ENCODE measurements at places on chromosomes 2 and 18.

GRCh38 chr2:28644760-28645159, 106.9 kb upstream of the PPP1CB start:
- H3K36me3 ChIP-seq, result no peaks in the 10 kb centered on the region
- H3K4me3 ChIP-seq, result no peak overlapping the region
- H3K4me1 ChIP-seq, result peaks cover 16% of the 10 kb centered on the region
- DNase-seq, result no peak
- H3K27ac ChIP-seq, result no peak overlapping the region

GRCh38 chr2:39483534-39483933, 46.4 kb upstream of the MAP4K3 start:
- no peak overlapping the region for H3K4me3 ChIP-seq
- H3K27ac ChIP-seq, result no peak overlapping the region
- H3K4me1 ChIP-seq, result peaks cover 3% of the 10 kb centered on the region
- peaks cover 27% of the 10 kb centered on the region for H3K27me3 ChIP-seq
- no peaks in the 10 kb centered on the region for H3K36me3 ChIP-seq
- DNase-seq, result no peak

- no peaks in the 10 kb centered on the region for H3K4me1 ChIP-seq
- peaks cover 18% of the 10 kb centered on the region for H3K27me3 ChIP-seq
- no peak overlapping the region for H3K4me3 ChIP-seq
- no peaks in the 10 kb centered on the region for H3K36me3 ChIP-seq
- no peak for DNase-seq
Observed at GRCh38 chr18:49699303-49699702, 114.0 kb downstream of the ACAA2 start.

DNA sequence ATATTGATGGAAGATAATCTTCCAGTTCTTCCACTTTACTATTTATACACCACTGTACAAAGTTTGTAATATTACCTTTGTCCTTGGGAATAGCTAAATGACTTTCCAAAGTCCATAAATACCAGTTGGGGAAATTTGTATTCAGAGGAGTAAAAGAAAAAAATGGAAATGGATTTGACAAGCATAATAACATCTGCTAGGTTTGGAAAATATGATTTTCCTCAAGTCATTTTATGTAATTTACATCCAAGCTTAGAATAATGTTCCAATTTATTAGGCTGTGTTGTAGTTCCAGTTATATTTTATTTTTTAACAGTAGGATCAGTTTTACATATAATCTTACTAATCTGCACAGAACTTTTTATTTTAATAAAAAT, 563.0 kb upstream of the PKDCC start:
- H3K36me3 ChIP-seq, result no peaks in the 10 kb centered on the region
- H3K27me3 ChIP-seq, result no peaks in the 10 kb centered on the region
- no peak overlapping the region for H3K27ac ChIP-seq
- no peaks in the 10 kb centered on the region for H3K4me1 ChIP-seq
- no peak overlapping the region for H3K4me3 ChIP-seq
- no peak for DNase-seq

DNA sequence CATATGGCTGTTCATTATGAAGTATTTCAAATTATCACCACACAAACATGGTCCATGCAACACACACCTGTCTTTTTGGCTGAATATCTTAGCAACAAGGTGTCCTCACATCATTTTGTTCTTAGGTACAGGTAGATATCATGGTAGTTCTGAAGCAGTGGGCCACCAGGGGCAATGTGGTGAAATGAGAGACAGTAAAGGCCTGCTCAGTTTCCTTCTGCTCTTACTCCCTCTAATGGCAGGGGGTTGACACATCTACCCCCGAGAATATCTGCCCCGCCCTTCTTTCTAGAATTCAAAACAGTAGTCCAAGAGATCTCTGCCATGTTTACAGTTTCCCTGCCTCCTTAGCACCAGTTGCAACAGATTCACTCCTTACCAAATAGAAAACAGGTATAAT, 147.0 kb upstream of the KLHL14 start:
- no peak for DNase-seq
- H3K27me3 ChIP-seq, result no peaks in the 10 kb centered on the region
- H3K4me1 ChIP-seq, result no peaks in the 10 kb centered on the region
- H3K4me3 ChIP-seq, result no peak overlapping the region
- no peak overlapping the region for H3K27ac ChIP-seq
- no peaks in the 10 kb centered on the region for H3K36me3 ChIP-seq

DNA sequence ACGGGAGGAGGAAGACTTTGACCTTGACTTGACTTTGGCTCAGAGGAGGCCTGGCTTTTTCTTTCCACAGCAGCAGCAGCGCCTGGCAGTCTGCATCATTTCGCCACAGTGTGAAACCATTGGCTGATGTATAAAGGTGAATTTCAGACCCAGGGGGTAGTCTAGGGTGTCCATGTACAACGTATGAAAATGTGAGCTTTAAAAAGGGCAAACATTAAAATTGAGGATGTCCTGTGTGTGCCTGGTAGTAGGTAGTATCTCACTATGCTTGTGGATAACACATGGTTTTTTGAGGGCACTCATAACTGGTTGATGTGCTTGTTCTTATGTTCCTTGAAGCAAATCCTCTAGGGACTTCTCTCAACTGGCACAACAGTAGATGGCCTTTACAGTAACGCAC, 86.1 kb downstream of the LPIN1 start:
- H3K27ac ChIP-seq, result no peak overlapping the region
- peaks cover 59% of the 10 kb centered on the region for H3K27me3 ChIP-seq
- no peak overlapping the region for H3K4me3 ChIP-seq
- peaks cover 10% of the 10 kb centered on the region for H3K36me3 ChIP-seq
- DNase-seq, result no peak
- peaks cover 33% of the 10 kb centered on the region for H3K4me1 ChIP-seq

DNA sequence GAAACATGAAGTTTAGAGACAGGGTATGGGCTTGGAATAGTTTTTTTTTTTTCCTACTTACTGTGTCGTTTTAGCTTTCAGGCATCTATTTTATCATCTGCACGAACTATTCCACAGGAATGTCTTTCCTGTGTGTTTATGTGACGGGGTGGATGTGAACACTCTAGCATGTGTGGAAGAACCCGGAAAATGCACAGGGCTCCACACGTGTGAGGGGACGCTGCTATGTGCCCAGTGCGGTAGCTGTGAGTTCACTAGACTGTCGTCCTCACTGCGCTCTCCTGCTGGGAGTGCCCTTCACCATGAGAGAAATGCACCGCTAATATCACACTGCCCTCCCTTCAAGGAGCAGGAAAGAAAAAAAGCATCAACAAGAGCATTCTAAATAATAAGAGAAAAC, 250.8 kb upstream of the PXDN start:
- H3K27ac ChIP-seq, result no peak overlapping the region
- DNase-seq, result no peak
- H3K4me1 ChIP-seq, result peaks cover 25% of the 10 kb centered on the region
- H3K27me3 ChIP-seq, result peaks cover 46% of the 10 kb centered on the region
- no peaks in the 10 kb centered on the region for H3K36me3 ChIP-seq

DNA sequence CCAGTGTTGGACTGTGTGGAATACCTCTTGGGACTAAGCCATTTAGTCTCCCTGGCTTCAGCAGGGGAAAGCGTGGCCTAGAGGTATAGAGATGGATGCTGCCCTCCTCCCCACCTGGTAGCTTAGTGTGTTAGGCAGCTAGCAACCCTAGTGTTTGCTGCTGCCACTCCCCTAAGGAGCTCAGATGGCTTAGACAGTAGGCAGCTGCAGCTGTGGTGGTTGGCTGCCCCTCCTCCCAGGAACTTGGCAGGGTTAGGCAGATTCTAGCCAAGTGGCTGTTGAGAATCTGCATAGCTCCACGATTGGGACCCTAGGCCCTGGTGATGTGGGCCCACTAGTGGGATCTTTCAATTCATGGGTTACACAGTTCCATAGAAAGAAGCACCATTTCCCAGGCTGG, 550.4 kb upstream of the CHAC2 start:
- no peaks in the 10 kb centered on the region for H3K36me3 ChIP-seq
- no peak for DNase-seq
- no peaks in the 10 kb centered on the region for H3K4me1 ChIP-seq
- H3K27me3 ChIP-seq, result no peaks in the 10 kb centered on the region
- no peak overlapping the region for H3K4me3 ChIP-seq

GRCh38 chr2:75432761-75433361, 127.9 kb downstream of the EVA1A start:
- H3K27me3 ChIP-seq, result no peaks in the 10 kb centered on the region
- no peak overlapping the region for H3K4me3 ChIP-seq
- H3K36me3 ChIP-seq, result no peaks in the 10 kb centered on the region
- no peak for DNase-seq
- no peaks in the 10 kb centered on the region for H3K4me1 ChIP-seq
- H3K27ac ChIP-seq, result no peak overlapping the region

GRCh38 chr2:8217468-8218030, 464.3 kb upstream of the ID2 start:
- H3K27ac ChIP-seq, result no peak overlapping the region
- no peak for DNase-seq
- no peaks in the 10 kb centered on the region for H3K36me3 ChIP-seq
- no peaks in the 10 kb centered on the region for H3K27me3 ChIP-seq
- H3K4me1 ChIP-seq, result peaks cover 1% of the 10 kb centered on the region

DNA sequence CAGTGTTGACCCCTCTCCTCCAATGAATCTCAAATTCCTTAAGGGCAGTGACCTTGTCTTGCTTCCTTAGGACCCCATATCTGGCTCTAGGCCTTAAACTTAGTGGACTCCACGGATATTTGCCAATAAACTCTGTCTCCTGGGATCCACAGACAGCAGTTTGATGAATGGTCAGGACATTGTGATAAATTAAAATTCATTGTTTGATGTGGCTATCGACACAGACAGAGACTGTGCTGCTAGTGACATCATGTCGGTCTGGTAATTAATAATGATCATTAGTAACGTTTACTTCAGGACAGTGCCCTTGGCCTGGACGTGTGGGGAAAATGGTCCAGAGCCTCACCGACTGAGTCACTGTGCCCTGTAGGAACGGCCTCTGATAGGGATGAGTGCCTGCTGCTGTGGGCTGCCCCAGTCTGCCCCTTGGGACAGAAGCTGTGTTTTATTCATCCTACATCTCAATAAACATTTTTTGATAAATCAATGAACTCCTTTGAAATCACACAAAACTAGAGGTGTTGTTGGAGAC, 5.2 kb upstream of the SLC35F6 start:
- H3K27me3 ChIP-seq, result peaks cover 10% of the 10 kb centered on the region
- H3K4me3 ChIP-seq, result no peak overlapping the region
- DNase-seq, result no peak
- H3K4me1 ChIP-seq, result peaks cover 12% of the 10 kb centered on the region
- no peaks in the 10 kb centered on the region for H3K36me3 ChIP-seq

DNA sequence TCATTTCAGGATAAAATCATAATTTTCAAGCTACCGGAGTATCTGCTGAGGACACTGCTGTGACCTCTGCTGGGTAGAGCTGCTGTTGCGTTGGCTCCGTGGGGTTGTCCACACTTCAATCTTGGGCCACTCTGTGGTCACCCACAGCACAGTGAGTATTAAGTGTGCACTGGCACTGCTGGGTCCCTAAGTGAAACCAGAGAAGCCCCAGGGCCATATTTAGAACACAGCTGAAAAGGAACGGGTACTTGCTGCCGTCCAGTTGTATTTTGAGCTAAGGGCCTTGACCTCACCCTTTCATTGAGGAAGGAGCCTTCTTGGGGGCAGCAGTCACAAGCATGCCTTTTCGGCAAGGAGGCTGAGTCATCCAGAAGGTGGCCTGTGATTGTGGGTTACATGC, 10.1 kb downstream of the SLC9A4 start:
- H3K4me3 ChIP-seq, result no peak overlapping the region
- DNase-seq, result no peak
- no peaks in the 10 kb centered on the region for H3K4me1 ChIP-seq
- H3K27me3 ChIP-seq, result peaks cover 16% of the 10 kb centered on the region
- H3K36me3 ChIP-seq, result no peaks in the 10 kb centered on the region

- H3K4me3 ChIP-seq, result no peak overlapping the region
- no peaks in the 10 kb centered on the region for H3K27me3 ChIP-seq
- peaks cover 46% of the 10 kb centered on the region for H3K36me3 ChIP-seq
- DNase-seq, result no peak
- H3K27ac ChIP-seq, result no peak overlapping the region
- H3K4me1 ChIP-seq, result peaks cover 5% of the 10 kb centered on the region
Observed at GRCh38 chr2:43941966-43942365, 53.8 kb downstream of the LRPPRC start.

GRCh38 chr18:61639886-61640285, 252.9 kb downstream of the RNF152 start:
- no peak overlapping the region for H3K27ac ChIP-seq
- H3K36me3 ChIP-seq, result no peaks in the 10 kb centered on the region
- peaks cover 21% of the 10 kb centered on the region for H3K27me3 ChIP-seq

DNA sequence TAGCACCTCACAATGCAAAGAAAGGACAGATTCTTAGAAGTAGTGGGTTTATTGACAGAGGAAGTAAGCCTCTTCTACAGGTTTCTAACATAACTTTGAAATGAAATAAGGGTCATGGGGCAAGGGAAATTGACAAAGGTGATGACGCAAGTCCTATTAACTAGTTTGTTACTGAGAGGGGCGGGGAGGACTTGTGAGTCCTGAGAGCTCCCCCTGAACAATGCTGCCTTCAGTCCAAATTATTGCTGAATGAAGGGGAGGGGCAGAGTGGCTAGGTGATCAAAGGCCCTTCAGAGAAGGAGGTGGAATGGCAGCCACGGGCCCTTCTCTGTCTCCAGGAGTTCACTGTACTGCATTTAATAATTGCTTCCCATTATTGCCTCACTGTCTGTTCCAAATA, 390.0 kb downstream of the MEIS1 start:
- DNase-seq, result no peak
- no peaks in the 10 kb centered on the region for H3K4me1 ChIP-seq
- H3K36me3 ChIP-seq, result no peaks in the 10 kb centered on the region
- no peaks in the 10 kb centered on the region for H3K27me3 ChIP-seq
- no peak overlapping the region for H3K4me3 ChIP-seq
- no peak overlapping the region for H3K27ac ChIP-seq

DNA sequence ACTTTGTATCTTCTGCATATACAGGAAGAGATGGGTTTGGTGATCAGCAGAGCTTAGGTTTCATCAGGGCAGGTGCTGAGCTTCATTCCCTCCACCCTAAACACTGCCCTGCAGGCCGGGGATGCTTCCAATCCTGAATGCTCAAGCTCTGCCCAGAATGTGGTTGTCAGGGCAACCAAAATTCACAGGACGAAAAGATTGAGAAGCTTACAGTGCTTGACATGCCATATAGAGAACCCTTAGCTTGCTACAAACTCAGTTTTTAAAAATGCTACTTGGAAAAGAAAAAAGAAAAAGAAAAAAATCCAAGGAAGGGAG, 65.6 kb downstream of the SH3RF3 start:
- H3K4me3 ChIP-seq, result no peak overlapping the region
- no peak overlapping the region for H3K27ac ChIP-seq
- H3K36me3 ChIP-seq, result no peaks in the 10 kb centered on the region
- H3K27me3 ChIP-seq, result peaks cover 32% of the 10 kb centered on the region
- H3K4me1 ChIP-seq, result no peaks in the 10 kb centered on the region
- no peak for DNase-seq

- H3K4me3 ChIP-seq, result no peak overlapping the region
- peaks cover 78% of the 10 kb centered on the region for H3K36me3 ChIP-seq
- peaks cover 13% of the 10 kb centered on the region for H3K4me1 ChIP-seq
- no peaks in the 10 kb centered on the region for H3K27me3 ChIP-seq
- DNase-seq, result peak; percentile 29
- H3K27ac ChIP-seq, result peak overlapping the region; percentile 84
Observed at GRCh38 chr2:54665436-54665856, 58.0 kb upstream of the EML6 start.

Data from T-helper 2 cell treated with Interferon-gamma antibody and Interleukin-4, amounts not matched to agents 5 μg/mL and 100 μg/mL, for 36 hours (primary cell).